NCI-H2081 treated with DMSO at 0.1 percent for 48 hours (cell line): ENCODE measurements at places on chromosomes 7 and 10.
A peak's percentile ranks its signal among the peaks of the same experiment; 100 is the strongest.

- DNase-seq: no peak
Observed at GRCh38 chr7:129123510-129123857, 21.0 kb upstream of the TSPAN33 start.

DNA sequence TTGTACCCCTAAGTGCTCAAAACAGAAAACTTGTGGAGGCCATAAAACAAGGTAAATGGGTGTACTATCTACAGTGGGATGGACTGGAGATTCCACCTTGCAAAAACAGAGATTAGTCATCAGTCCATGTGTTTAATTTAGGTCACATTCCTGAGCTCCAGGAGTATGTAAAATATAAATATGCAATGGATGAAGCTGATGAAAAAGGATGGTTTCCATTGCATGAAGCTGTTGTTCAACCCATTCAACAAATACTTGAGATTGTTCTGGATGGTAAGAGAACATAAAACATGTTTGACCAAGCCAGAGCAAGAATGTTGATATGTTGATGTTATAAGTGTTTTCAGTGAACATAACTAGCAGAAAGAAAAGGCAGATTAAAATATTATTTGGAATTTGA, 14.6 kb downstream of the ASB15 start:
- DNase-seq: no peak

DNA sequence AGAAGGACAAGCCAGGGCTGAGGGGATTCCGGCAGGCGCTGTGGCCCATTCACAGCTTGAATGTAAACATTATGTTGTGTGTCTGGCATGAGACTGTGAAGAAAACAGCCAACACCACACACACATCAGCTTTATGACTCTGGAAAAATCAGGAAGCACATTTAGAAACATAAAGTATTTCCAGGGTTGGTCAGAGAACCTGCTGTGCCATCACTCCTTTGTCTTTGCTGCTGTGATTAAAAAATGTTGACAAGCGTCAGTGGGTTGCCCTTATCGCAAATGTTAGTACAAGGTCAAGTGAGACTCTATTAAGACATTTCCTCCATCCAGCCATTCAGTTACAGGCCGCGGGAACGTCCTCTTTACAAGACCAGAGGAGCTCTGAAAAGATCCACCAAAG, 95.4 kb downstream of the TAX1BP1 start:
- DNase-seq: no peak

GRCh38 chr10:59622320-59623132, 87.1 kb downstream of the SLC16A9 start:
- DNase-seq: peak; percentile 10

- no peak for DNase-seq
Observed at GRCh38 chr7:101945034-101945758, 127.8 kb downstream of the CUX1 start.

DNA sequence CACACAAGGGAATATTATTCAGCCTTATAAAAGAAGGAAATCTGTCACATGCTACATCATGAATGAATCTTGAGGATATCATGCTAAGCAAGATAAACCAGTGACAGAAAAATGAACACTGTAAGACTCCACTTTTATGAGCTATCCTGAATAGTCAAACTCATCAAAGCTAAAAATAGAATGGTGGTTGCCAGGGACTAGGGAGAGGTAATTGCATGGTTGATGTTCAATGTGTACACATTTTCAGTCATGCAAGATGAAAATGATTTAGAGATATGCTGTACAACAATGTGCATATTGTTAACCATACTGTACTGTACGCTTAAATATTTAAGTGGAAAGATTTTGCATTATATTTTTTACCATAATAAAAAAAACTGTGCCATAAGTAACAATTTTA, 1349.1 kb downstream of the XPNPEP1 start:
- peak; percentile 0 for DNase-seq

GRCh38 chr10:70909326-70909935, 21.1 kb upstream of the PCBD1 start:
- no peak for DNase-seq

DNA sequence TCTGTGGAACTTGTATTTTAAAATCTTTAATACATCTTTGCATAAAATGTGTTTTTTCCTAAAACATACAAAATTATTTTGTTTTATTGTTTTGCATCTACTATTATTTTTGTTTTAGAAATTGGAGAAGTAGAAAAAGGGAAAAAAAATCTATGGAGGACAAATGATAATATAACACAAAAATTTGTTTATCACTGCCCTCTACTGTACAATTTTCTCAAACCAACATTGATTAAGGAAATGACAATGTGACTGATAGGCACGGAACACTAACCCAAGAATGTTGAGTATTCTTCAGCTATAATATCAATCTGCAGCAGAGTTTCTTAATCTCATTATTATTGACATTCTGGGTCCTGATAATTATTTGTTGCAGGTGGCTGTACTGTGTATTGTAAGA, 9.5 kb upstream of the ING3 start:
- no peak for DNase-seq

- no peak for DNase-seq
Observed at GRCh38 chr7:8134089-8134733, 127.8 kb downstream of the ICA1 start.

DNA sequence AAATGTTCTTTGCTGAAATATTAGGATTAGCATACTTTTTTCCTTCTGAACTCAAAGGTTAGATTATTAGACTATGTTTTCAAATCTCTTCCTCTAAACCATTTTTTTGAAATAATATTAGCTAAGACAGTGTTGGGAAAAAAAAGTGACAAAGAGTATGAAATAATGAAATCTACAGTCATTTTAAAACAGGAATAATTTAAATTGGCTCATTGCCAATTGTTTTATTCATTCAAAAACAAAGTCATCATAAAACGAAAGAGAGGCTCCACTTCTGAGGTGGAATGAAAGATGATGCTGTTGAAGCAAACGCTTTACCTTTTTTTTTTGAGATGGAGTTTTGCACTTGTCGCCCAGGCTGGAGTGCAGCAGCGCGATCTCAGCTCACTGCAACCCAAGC, 51.2 kb downstream of the RNF32 start:
- no peak for DNase-seq

- DNase-seq: no peak
Observed at GRCh38 chr10:71613261-71613777, 106.3 kb downstream of the C10orf105 start.

DNA sequence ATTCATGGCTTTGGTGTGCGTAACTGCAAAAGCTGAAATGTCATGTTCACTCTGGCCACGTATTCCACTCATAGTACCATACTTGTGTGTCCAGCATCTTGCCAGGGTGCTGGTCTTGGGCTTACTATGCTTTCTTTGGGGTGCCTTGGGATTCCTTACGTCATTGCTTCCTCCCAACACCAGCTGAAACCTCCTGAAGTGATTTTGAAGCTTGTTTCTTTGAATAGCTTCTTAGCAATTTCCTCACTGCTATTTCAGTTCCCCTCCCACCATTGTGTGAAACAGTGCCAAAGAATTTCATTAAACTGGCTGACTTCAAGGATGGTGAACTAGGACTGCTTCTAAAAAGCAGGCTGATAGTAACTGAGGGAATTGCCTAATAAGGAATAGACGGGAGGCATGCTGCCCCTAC, 36.9 kb downstream of the ENTPD1 start:
- no peak for DNase-seq

GRCh38 chr10:44703241-44704155, 207.6 kb upstream of the TMEM72 start:
- DNase-seq: no peak

DNA sequence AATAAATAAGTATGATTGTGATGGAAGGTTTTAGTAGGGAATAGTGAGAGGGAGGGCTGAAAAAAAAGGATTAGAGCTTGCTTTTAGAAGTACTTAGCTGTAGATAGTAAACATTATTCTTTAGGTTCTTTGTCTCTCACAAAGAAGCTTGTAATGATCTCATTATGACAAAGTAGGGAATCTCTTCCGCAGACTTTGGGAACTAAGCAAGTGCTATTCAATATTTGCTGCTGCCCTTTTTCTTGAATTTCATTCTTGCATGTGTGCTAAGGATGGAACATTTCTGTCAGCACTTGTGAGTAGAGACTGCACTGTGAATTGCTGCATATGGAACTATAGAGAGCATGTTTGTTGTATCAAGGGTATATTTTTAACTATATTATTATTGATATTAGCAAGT, 173.4 kb downstream of the ST7 start:
- no peak for DNase-seq

DNA sequence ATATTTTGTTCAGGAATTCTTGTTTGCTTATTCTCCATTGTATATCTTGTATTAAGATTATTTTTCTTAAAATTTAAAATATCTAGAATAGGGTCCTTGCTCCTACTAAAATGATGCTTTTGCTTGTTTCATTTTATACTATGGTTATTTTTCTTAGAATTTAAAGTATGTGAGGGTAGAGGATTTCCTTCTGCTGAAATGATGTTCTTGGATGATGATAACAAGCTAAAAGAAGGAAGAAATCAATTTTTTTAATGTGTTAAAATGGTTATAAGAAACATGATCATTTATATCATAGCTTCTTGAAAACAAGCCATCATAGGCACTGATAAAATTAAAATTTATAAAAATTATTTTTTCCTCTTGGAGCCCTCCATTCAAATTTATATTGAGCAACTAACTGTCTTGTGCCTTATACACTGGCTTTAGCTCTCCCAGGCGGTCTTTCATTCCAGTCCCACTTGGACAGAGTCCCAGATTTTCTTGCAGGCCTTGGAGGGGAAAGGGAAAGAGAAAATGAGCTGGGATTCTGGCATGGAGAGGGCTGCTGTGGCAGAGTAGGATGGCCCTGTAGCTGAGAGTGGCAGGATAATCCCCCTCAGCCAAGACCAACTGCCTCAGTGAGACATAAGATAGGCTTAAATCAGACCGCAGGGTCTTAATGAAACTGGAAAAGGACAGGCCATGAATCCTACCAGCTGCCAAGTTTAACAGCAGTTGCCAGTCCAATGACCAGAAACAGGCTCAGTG, 60.2 kb downstream of the DNAJB9 start:
- DNase-seq: no peak

DNA sequence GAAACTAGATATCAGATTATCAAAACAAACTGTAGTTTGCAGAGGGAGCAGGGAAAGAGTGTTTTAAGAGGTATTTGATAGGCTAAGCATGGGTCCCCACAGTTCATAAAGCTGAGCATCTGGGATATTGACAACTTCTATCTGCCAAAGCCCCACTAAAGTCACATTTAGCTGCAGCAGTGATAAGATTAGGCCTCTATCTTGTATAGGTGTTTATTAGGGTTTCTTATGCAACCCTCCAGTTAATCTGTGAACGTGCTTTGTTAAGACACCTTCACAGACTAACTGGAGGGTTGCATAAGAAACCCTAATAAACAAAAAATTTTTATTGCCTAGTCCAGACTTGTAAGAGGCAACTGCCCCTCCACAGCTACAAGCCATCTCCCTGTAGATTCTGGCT, 78.0 kb downstream of the CYP51A1 start:
- no peak for DNase-seq

- DNase-seq: peak; percentile 1
Observed at GRCh38 chr10:122435212-122435827, 19.1 kb upstream of the ARMS2 start.

GRCh38 chr7:926061-927030, 28.1 kb downstream of the ADAP1 start:
- no peak for DNase-seq

GRCh38 chr10:68301790-68302502, 29.9 kb upstream of the HNRNPH3 start:
- DNase-seq: no peak

DNA sequence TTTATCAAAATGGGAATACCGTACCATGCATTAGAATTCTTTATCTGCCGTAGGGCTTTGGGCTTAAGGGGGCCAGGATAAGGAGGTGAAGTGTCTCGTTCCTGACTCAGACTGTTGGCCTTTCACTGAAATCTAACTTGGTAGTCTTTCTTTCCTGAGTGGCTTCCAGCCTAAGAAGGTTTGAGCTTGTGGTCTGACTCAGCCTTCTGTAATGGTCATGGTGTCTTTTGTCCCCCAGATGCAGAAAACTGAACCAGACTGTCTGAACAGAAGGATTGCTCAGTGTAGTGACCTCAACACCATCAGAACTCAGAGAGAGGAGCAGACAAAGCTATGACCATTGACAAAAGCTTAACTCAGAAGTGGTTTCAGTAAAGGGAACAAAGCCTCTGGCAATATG, 39.5 kb downstream of the WNT2 start:
- DNase-seq: no peak

DNA sequence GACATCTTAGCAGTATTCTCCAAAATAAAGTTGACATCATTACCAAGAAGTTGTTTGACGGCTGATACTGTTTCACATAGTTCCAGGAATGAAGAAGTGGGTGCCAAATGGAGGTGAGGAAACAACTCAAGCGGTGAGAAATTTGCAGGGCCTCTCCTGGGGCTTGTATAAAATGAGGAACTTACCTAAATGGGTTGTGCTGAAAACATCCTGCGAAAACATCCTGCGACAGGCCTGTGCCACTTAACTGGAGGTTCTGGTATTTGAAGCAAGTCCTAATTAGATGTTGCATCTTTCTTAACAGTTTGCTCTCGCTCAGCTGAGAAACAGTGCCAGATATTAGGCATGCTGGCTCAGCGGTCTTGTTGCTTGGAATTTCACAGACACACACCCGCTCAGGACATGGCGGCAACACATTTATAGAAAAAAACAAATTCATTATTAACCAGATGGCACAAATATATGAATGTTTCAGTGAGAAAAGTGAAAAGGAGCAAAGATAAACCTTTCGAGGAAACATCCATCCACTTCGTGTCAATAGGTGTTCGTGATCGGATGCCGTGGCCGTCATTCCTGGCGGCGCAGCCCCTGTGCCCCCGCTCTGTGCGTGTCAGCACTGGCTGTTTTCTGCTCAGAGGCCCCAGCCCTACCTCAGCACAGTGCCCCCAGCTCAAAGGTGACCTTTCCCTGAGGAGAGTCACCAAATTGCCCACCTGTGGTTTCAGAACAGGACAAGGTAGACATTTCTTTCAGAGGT, 48.1 kb downstream of the CDC123 start:
- DNase-seq: no peak
